ENCODE measurements at places on chromosomes 11 and 22.

GRCh38 chr22:48653306-48653705, 1174.4 kb downstream of the BRD1 start:
- no peak for DNase-seq

DNA sequence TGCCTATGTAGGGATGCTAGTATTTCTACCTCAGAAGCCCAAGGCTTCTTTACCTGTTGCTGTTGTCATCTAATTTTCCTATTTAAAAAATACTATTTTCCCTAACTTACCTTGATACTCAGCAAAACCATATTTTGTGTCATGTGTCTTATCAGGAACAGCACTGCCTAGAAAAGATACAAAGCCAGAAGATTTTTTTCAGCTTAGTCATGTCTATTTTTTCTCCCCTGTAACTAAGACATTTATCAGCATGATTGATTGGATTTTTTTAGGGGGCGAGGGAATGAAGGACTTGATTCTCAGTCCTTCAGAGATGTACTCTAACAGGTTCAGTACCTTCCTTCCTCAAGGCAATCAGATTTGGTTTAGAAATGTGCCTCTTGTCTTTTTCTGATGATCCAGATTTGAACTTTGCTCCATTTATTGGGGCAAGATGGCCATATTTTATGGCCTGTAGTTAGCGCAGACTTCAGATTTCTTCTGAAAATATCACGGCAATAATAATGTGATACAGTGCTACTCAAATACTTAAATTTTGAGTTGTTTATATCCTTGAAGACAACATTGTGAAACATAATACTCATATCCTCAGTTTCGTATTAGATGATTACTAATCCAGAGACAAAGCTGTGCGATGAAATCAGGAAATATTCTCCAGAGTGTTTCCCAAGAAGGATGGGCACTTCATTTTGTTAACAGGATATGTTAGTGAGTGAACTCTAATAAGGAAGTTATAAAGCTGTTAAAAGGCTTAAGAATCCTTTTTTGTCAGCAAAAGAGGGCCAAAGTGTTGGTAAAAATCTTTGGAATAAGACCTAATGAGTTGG, 3.8 kb upstream of the PIK3IP1 start:
- DNase-seq, result no peak

DNA sequence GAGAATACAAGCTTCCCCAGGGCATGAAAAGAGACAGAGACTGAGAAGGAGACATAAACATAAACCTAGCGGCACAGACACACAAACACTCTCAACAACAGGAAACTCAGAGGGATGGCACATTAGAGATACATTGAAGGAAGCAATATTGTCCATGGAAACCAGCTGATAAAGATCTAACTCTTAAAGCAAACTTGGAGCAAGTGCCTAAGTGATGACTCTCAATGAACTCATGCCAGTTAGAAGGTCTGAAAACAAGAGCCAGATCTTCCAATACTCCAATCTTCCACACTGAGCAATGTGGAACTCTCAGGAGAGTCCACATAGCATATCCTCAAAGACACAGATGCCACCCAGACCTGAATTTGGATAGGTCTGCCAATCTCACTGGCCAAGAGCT, 168.8 kb upstream of the ISX start:
- DNase-seq, result no peak

- no peak for DNase-seq
Measured at GRCh38 chr11:69892986-69893555, 73.9 kb upstream of the FGF3 start.

DNA sequence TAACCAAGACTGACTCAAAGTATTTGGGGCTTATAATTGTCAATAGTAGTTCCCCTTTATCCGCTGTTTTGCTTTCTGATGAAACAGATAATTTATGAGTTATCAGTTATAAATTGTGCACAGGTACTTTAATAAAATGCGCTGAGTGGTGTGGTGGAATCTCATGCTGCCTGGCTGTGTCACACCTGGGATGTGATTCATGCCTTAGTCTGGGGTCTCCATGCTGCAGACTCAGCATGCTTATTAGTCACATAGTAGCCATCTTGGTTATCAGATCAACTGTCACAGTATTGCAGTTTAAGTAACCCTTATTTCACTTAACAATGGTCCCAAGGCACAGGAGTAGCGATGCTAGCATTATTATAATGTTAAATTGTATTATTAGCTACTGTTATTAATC, 995.2 kb downstream of the NTM start:
- no peak for DNase-seq

DNA sequence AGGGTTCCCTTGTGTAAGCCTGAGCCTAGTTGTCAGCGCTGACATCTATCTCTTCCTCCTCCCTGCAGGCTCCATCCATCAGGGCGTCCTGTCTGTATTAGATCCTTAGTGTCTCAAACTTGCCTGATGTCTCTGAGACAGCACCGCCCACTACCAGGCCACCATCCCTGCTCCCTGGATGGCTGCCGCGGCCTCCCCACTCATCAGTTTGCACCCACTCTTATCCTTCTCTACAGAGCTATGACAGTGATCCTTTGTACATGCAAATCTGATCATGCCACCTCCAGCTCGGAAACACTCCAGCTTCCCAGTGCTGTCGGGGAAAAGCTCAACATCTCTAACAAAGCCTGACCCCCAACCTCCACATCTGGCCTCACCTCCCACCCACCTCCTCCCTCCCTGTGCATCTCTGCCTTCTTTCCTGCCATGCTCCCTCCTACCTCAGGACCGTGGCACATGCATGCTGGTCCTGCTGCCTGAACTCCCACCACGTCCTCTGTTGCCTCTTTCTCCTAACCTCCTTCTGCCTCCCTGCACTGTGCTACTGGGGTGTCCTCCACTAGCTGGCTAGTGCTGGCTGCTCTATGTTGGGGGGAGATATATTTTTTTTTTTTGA, 61.6 kb upstream of the EIF3D start:
- DNase-seq, result no peak

DNA sequence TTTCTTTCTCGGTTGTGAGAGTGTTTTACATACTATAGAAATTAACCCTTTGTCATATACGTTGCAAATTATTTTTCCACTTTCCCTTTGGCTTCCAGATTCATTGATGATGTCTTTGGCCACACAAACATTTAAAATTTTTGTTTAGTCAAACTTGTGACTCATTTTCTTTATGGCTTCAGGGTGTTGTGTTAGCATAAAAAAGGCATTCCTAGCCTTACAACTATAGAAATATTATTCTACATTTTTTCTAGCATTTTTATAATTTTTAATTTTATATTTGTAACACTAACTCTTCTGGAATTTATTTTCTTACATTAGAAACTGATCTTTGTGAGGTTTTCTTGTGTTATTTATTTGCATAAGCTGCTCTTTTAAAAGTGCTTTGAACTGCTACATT, 12.1 kb downstream of the GRIA4 start:
- no peak for DNase-seq

DNA sequence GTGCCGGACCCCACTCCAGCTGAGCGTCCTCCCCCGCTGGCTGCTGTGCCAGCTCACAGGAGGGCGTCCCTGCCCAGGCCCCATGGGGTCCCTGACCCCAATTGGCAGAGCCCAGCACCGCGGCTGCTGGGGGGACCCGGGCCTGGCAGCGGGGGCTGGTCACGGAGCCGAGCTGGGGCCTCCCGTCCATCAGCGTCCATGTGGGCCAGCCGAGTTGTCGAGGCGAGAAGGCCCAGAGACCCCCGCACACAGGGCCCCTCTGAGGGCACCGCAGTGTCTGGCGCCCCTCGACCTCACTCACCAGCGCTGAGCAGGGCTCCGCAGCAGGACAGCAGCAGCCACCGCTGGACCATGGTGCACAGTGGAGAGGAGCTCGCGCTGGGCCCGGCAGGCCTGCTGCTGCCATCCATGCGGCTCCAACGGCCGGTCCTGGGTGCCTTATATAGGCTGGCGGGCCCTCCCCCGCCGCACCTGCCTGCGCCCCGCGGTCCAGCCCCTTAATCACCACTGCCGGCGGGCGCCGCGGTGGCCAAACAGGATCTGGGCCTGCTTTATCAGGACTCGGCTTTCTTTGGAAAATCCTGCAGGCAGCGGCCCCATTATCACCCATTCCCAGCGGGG, at the start of gene MUC6:
Gene MUC6, minus strand, starts transcription at position 416 of the 621 bp plus-strand sequence. Its CDS starts 63 bp downstream, at position 353.
- no peak for DNase-seq

DNA sequence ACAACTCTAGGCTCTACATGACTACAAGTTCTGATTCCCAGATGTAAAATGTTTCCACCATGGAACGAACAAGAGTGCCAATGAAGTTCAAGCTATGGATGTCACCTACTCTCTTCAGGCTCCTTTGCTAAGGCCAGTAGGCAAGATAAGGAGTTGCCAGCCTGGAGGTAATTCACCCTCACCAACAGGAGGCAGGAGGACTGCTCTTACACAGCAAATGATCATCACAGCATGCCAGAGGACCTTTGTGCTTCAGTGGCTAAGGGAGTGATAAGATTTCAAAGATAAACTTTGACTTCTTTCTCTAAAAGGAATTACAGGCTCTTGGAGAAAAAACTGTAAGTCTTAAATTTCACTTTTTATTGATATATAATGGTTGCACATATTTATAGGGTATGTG, 54.1 kb upstream of the SLC36A4 start:
- DNase-seq, result no peak

All from stimulated activated CD8-positive, alpha-beta memory T cell treated with anti-CD3 and anti-CD28 coated beads, Interleukin-2, amount 100 ng/mL, for 48 hours (primary cell).